ENCODE measurements at places on chromosomes 13 and 19.

DNA sequence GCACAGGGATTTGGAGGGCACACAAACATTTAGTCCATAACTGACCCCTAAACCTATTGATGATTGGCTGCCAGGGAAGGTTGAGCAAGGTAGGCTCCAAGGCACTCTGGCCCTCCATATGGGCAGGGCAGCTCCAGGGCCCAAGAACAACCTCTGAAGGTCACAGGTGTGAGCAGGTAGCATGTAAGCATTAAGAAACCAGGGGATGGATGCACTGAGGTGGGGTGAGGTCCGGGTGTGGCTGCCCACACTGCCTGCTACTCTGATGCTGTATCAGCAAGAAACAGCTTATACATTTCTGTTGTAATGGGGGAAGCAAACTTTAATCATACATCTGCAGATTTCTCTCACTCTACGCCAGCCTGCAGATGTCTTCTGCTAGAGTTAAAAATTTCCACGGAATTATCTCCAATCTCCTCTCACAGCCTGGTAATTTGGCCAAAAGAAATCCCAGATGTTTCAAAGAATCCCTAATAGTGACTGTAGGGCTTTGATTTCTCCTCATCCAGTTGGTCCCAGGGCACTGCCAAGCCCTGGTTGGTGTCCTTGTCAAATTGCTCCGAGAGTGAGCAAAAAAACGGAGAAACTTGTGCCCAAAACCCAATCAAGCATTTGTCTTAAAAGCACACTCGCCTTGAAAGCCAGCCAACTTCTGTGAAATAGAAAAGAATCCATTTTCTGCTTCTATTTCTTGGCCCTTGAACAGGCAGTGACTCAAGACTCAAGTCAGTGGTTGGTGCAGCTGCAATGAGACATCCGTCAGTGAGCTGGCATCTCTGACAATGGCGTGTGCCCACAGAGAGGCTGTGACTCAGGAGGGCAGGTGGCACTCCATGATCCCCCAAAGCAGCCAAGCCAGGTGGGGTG lies 72.5 kb upstream of the MRI1 start:
- DNase-seq: peak; percentile 22

GRCh38 chr19:51808333-51808986 lies 13.5 kb downstream of the FPR3 start:
- DNase-seq: peak; percentile 23

DNA sequence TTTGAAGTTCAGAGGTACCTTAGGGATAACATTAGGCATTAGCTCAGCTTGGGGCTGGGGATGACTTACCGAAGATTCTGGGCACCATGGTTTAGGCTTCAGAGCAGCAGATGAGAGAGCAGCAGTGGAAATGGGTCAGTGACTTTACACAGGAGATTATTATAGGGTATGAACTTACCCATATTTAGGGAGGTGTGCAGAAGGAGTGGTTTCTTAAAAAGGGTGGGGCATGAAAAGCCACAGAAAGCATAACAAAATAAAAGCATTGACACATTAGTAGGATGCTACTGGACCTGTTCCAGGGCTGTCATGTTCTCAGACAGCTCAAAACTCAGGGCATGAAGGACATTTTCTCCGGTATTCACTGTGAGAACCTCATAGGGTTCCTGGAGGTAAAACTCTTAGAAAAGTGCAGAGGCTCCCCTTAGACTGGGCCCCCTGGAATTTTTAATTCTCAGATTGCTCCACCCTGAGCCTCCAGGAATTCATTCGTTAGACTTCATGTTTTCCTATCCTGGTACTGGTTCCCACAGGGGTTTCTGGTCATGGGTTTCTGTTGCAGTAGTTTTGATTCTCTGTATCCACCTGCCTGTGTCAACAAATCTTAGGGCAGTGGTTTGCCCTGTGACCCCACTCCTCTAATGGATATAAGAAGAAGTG lies 20.7 kb downstream of the IGFL1 start:
- DNase-seq: no peak

- no peak for DNase-seq
Observed at GRCh38 chr13:23991119-23991518, 93.8 kb upstream of the C1QTNF9B start.

- peak; percentile 40 for DNase-seq
Observed at GRCh38 chr19:6738787-6739389, 592 bp upstream of the TRIP10 start.

DNA sequence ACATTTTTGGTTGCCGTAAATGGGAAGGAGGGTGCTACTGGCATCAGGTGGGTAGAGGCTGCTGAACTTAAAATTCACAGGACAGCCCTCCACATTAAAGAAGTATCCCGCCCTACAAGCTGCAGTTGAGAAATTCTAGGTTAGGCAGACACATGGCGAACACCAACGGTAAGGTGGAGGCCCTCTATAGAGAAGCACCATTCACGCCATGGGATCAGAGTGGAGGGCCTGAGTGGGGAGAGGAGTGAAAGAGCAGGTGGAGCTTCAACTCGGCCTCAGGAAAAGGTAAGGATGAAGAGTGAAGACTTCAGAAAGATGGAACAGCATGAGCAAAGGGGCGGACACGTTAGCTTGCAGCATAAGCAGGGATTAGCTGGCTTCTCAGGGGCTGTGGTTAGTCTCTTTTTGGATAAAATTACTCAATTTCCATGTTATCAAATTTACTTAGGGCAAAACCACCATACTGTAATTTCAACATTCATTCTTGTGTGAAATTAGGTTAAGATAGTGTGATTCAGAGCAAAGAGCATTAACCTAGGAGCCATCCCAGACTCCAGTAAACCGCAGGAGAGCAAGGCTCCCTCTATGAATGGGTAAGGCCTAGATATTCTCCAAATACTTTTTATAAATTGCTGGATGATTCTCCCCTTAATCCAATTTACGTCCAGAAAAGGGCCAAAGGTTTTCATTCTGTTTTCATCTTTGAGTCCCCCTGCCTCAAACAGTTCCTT lies 1.2 kb downstream of the EEF1AKMT1 start:
- DNase-seq: peak; percentile 16

GRCh38 chr13:53010374-53011105 lies 18.1 kb upstream of the OLFM4 start:
- DNase-seq: peak; percentile 1

DNA sequence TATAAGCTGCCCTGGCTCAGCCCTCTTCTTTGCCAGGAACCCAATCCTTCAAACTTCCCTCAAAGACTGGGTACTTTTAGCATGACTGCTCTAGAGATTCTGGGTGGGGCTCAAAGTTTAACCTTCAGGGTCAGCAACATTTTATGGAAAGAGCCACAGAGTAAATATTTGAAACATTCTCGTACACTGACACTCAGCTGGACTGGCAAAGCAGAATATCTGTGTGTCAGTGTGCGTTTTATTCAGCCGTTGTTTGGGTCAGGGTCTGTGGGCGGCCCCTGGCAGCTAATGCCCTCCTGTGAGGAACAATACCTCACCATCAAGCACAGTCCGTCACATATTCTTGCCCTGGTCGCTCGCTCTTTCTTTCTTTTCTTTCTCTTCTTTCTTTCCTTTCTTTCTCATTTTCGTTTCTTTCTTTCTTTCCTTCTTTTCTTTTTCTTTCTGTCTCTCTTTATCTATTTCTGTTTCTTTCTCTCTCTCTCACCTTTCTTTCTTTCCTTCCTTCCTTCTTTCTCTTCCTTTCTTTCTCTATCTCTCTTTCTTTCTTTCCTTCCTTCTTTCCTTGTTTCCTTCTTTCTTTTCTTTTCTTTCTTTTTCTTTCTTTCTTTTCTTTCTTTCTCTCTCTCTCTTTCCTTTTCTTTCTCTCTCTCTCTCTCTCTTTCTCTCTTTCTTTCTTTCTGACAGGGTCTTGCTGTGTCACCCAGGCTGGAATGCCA lies 10.7 kb downstream of the DPRX start:
- no peak for DNase-seq

DNA sequence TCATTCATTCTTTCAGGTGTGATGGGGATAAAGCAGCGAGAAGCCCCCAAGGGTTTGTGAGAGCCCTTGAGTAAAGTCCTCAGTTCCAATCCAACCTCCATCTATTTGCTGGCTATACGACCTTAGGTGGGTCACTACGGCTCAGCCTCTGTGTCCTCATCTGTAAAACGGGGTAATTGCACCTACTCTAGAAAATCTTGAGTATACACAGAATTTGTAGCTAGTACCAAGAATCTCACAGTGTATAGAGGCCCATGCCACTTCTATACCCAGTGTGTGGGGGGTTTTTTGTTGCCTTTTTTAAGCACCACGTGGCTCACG lies 406 bp upstream of the DNMT1 start:
- DNase-seq: no peak

GRCh38 chr13:68261105-68261504 lies 1031.0 kb upstream of the PCDH9 start:
- no peak for DNase-seq

- DNase-seq: peak; percentile 59
Observed at GRCh38 chr13:32783067-32783466, 196.8 kb downstream of the PDS5B start.

DNA sequence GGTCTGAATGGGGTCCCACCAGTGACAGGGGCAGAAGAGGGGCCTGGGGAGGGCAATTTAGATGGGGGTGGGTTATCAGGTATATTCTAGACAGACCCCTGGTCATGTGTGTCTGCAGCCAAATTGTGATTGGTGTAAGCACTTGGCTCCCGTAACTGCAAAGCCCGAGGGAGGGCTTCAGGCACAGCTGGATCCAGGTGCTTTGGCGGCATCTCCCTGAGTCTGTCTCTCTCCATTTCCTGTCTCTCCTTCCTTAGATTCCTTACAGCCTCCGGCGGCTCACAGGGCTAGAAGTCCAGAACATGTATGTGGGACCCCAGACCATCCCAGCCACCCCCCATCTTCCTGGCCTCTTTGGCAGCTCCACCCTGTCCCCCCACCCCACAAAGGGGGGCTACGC lies 31.4 kb downstream of the DHX34 start:
- DNase-seq: no peak

DNA sequence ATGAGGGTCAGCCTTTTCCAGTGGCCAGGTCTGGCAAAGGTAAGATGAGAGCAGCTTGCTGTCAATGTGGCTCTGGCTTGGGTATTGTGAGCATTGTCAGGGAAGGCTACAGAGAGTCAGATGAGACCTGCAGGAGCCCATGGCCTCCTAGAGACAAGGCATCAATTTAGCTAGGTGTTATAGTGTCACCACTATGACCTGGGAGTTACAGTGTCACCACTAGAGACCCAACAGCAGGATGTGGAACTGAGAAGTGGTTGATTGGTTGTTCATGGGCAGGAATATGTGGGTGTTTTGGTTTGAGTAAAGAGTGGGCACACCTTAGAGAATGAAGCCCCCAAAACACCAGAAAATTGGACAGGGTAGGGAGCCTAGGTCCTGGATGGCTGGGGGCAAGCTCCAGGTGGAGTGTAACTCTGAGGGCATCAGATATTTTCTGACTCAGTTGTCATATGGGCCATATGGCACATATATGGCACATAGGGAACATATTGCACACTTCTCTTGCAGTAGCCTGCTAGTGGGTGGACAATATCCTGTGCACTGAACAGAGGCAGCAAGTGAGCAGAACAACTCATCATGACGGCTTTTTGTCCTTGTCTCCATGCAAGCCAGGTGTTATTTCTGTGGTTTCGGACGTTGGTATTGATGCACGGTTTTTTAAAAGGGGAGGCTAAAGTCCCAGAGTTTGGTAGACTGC lies 46.3 kb upstream of the CEACAM21 start:
- DNase-seq: no peak

DNA sequence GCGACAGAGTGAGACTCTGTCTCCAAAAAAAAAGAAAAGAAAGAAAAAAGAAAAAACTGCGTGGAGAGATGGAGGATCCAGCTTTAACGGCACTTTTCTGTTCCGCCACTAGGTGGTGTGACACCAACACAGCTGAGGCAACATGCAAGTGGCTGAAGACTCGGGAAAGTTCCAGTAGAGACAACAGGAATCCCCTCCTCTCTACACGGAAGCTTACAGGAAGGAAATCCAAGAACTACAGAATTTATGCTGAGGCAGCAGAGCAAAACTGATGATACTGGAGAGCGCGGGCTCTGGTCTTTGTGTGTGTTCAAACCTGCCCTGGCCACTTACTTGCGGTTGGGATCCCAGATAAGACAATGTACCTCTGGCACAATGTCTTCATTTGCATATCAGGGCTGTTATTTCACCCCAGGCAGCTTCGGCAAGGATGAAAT lies 9.9 kb downstream of the RANBP3 start:
- peak; percentile 74 for DNase-seq

- peak; percentile 55 for DNase-seq
Observed at GRCh38 chr19:38736413-38737280, 7.6 kb downstream of the CAPN12 start.

- no peak for DNase-seq
Observed at GRCh38 chr13:101965096-101965495, 436.8 kb downstream of the FGF14 start.

GRCh38 chr13:24910502-24911132 lies 146.6 kb downstream of the RNF17 start:
- no peak for DNase-seq

DNA sequence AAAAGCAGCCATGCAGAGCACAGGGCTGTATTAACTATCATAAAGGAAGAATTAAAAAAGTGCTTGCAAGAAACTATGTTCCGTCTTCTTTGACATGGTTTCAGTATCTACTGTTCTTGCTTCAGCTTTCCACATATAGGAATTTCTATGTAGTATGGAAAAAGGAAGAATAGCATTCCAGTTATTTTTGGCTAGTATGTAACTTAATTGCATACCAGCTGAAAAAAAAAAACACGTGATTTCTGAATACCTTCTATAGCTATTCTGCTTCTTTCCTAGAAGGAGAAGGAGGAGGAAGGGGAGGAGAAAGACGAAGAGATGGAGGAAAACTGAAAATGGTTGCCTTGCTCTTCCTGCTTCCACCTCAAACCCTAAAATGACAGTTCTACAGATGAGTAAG lies 619.0 kb downstream of the KCTD12 start:
- peak; percentile 38 for DNase-seq

- DNase-seq: no peak
Observed at GRCh38 chr19:6736917-6737283, 480 bp downstream of the GPR108 start.

GRCh38 chr19:31285744-31286143 lies 63.5 kb downstream of the TSHZ3 start:
- peak; percentile 23 for DNase-seq

GRCh38 chr13:81988567-81988966 lies 1647.6 kb upstream of the SPRY2 start:
- DNase-seq: no peak

DNA sequence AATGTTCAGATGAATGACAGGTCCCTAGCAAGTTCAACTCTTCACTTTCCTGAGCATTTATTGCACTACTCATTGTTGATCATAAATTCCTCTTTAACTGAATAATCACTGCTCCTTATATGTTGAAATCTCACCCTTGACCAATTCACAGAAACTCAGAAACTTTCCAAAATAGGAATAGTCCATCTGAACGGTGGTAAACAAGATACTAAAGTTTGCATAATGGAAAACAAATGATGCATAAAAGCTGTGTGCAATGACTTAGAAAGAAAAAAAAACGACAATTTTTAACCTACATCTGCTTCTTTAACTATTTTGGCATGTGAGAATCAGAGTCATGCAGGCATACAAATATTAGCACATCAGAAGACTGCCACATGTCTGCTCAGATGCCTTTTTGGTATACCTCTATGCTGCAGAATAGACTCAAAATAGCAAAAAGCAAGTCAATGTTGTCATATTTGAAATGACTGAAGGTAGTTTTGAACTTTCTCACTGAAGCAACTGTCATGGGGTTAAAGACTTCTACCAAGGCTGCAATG lies 34.8 kb downstream of the SLC10A2 start:
- no peak for DNase-seq
